Activated CD4-positive, alpha-beta T cell treated with anti-CD3 and anti-CD28 coated beads, Interleukin-2, amount 50 U/mL, for 24 hours (primary cell): ENCODE measurements at places on chromosomes 1 and 21.

DNA sequence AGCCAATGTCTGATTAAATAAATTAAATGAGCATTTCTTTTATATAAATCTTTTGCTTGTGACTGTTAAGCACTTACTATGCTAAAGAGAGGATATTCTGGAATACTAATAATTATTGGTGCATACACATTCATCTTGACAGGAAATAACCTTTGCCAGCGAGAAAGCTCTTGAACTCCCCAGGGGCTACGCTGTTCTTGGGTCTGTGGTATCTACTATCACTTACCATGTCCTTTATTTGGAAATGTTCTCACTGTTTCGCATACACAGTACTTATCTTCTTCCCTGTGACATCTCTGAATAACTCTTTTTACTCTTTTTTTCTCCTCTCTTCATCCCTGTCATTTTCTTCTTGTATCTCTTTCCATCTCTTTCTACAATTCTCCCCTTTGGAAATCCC lies 178.7 kb downstream of the GABPA start:
- no peak for DNase-seq

DNA sequence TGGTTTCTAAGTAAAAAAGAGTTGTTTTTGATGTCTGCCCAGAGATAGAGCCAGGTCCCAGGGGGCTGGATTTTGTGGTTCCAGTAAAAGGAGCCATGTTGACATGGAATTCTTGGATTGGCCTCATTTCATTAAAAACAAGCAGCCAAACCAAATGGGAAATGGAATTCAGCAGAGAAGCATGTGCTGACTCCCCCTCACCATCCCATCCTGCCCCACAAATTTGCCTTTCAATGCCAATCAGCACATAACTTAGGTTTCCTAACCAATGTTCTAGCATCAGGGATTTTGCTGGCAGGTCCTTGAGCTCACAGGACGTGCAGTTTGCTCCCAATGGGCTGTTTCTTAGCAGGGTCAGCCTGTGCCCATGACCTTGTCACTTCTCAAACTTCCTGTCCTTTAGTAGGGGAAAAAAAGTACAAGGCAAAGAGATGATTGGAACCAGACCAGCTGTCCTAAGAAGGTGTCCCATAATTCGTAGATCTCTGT lies 101.5 kb upstream of the GADD45A start:
- DNase-seq: no peak

DNA sequence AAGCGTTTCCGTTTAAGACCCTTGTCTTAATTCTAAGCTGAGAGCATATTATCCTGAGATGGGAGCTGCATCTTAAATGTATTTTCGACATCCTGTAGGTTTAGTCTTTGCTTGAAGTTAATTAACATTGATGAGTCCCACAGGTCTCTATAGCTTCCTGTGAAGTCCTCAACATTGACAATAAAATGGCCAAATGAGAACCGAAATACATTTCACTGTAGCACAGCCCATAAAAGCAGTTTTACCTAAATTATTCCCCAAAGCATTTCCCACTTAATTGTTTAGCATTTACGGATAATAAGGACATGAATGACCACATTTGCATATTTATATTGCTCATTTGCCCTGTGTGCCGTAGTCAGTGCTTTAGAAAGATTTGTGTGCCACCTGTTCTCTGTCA lies 116.4 kb downstream of the CRB1 start:
- DNase-seq: no peak

GRCh38 chr1:244052016-244052727 lies 1.1 kb downstream of the ZBTB18 start:
- DNase-seq: no peak

GRCh38 chr1:180773210-180773865 lies 139.4 kb upstream of the KIAA1614 start:
- no peak for DNase-seq

DNA sequence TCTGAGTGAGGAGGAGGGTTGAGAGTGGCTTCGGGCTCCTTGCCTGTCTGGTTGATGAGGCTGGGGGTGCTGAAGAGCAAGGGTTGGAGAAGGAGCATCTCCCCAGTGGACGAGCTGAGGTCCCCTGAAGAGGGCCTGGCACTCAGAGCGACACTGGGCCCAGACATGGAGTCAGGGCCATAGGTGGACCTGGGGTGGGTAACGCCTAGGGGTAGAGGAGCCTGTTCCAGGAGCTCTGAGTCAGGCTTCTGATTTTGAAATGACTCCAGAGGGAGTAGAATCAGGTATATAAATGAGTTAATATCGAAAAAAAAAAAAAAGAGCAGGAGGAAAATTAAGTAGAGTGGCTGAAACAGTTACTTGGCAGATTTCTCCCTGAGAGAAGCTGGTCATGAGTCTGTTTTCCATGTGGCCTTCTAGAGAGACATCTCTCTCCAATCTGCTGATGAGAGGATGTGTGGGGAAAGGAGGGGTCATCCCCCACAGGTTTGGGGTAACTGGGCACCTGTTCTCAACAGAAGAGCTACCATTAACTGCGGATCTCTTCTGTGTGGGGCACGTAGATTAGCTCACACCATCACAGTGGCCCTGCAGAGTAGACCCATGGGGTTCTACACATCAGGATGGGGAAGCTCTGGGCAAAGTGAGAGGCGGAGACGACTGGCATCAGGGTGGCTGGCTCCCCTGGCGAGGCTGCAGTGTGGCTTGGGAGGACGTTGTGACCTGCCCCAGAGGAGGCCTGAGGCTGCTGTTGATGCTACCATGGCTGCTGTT lies 115.5 kb downstream of the DHRS3 start:
- DNase-seq: no peak

- DNase-seq: no peak
These were observed 408.1 kb upstream of the USP24 start for GRCh38 chr1:55623311-55623710.

GRCh38 chr21:31658053-31658452 lies 1.4 kb upstream of the SOD1 start:
- DNase-seq: no peak

- DNase-seq: no peak
These were observed 157.1 kb upstream of the HMGB4 start for GRCh38 chr1:33706634-33707255.

DNA sequence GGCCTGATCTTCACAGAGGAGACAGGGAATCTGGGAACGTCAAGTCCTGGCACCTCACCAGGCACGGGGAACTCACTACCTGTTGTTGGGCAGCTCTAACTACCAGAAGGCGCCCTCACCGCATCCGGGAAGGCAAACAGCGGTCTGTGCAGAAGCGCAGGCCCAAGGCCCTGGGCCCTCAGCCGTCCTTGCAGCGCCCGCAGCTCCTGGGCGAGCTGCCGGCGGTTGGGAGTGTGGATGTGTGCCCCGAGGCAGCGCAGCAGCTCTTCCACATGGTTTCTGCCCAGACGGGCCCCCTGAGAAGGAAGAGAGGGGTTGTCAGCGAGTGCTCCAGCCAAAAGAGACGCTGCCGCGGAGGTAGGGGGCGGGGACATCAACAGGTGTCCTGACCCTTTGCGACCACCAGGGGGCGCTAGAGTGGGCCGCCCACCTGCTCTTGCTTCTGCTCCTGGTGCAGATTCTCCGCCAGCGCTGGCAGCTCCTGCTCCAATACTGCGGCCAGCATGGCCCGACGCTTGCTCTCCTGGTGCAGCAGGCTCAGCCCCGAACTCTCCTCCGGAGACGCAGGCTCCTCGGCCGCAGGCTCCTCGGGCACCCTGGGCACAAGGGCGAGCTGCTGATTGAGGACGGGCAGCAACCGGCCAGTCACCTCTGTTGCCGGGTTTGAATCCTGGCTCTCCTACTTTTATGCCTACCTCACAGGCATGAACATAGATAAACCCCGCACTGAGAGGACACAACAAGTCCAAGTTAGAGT lies 9.3 kb downstream of the MAP3K6 start:
- peak; percentile 74 for DNase-seq

DNA sequence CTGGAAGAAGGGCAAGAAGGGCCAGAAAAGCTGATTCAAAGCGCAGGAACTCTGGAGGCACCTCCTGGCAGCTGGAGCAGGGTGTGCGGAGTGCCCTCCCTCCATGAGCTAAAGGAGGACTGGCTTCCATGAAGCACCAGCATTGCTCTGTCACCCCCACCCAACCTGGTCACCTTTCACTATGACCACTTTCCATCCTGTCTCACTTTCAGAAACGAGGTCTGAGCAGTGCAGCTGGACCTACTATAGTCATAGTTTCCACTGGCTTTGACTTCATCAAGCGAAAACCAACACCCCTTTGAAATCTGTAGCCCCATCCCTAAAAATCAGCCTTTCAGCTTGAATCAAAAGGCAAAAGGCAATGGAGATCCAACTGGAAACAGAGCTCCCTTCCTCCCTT lies 84.8 kb upstream of the CACNA1E start:
- no peak for DNase-seq

GRCh38 chr1:42096554-42096953 lies 56.7 kb upstream of the GUCA2B start:
- no peak for DNase-seq

- peak; percentile 84 for DNase-seq
These were observed at the start of gene RABGAP1L for GRCh38 chr1:174159252-174160108. Gene RABGAP1L, plus strand, starts transcription at chr1:174159520.

GRCh38 chr1:74773582-74773981 lies 40.6 kb downstream of the TYW3 start:
- no peak for DNase-seq

GRCh38 chr1:107871259-107871658 lies 93.7 kb downstream of the VAV3 start:
- no peak for DNase-seq

DNA sequence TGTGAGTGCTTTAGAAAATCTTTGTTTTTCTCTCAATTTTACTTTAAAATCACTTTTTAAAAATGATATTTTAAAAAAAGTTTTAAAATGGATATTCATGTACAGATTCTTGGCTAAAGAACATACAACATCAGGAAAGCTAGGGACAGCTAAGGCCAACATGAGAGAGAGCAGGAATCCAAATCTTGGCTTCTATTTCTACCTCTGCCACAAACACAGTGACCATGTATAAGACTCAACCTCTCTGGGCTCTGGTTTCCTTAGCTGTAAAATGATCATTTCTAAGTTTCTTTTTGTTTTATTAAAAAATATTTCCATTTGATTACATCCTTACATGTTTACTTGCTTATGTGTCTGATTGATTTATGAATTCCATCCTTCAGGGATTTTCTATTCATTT lies 1.2 kb downstream of the VCAM1 start:
- DNase-seq: no peak

DNA sequence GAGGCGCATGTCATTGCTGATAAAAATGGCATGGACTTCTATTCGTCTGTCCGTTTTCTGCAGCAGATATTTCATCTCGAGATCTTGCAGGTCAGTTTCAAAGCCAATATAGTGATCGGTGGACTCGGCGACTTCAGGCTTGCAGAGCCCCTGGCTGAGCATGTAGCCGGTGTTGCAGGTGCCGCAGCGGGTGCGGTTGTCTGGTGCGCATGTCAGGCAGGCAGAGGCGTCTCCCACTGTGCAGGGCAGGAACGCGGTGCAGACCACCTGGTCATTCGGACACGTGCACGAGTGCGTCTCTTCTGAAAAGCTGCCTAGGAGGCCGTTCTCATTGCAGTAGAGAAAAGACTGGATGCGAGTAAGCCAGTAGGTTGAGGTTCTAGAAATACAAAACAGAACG lies 378.9 kb downstream of the BRINP3 start:
- DNase-seq: no peak

- no peak for DNase-seq
These were observed 469.6 kb downstream of the NPHP4 start for GRCh38 chr1:5522531-5523145.

DNA sequence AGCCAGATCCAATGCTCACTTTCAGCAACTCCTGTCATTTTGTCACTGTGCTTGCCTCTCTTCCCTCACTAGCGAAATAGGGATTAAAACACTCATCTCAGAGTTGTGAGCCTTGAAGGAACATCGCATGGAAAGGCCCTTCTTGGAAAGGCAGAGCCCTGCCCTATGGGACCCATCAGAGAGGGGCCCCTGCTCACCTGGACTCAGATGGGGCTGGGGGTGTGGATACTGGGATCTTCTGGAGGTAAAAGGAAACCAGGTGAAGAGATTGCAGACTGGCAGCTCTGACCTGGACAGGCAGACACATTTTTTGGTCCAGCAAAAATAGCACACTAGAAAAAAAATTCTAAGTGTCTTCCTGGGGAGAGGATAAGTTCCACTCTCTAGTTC lies 54.2 kb upstream of the EPS8L3 start:
- no peak for DNase-seq

DNA sequence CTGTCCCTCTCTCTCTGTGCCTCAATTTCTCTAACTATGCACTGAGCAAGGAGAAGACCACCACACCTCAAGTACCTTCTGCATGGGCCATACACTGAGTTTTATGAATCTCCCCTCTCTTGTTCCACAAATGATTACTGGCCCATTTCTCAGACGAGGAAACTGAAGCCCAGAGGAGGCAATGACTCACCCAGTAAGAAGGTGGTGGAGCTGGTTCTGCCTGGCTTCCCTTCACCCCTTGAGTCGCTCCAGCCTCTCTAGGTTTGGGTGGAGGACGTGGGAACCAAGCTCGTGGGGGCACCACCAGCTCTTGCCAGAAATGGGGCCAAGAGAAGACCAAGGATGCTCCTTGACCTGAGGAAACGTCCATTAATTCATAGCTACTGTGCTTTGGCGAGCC lies 21.3 kb upstream of the RUNX3 start:
- DNase-seq: no peak

DNA sequence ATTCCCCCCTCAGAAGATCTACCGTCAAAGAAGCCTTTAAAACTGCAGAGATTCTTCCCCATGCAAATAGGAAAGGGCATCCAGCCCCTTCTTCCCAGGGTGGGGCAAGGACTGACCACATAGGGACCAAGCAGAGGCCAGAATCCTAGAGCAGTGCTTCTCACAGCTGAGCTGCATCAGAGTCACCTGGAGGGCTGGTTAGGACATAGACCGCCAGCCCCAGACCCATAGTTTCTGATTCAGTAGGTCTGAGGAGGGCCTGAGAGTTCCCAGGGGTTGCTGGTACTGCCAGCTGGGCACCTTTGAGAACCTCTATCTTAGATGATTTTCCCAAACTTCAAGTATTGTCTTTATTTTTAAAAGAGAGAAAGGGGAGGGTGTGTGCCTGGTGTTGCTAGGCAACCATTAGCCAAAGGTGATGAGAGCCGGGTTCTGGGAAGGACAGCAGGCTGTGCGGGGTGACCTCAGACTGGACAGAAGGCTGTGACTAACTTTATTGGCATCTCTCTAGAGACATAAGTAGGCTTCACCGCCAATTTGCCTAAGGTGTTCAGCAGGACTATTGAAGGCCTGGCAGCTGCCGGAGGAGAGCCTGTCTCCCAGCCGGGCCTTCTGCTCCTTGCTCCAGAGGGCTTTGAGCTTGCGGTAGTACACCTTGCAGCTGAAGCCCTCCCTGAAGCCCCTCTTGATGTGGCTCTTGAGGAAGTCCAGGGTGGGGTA lies 3.0 kb downstream of the SPATA46 start:
- DNase-seq: no peak

DNA sequence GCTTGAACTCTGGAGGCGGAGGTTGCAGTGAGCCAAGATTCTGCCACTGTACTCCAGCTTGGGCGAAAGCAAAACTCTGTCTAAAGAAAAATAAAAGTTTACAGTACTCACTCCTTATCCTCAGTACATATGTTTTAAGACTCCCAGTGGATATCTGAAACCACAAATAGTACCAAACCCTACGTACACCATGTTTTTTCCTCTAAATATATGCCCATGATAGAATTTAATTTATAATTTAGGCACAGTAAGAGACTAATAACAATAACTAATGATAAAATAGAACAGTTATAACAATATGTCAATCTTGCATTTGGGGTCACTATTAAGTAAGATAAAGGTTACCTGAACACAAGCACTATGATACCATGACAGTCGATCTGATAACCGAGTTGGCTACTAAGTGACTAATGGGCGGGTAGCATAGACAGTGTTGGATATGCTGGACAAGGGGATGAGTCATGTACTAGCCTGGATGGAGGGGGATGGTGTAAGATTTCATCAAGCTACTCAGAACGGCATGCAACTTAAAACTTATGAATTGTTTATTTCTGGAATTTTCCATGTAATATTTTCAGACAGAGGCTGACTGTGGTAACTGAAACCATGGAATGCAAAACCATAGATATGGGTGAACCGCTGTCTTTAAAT lies 43.7 kb downstream of the ST7L start:
- DNase-seq: no peak
